ENCODE measurements at places on chromosomes 2 and 18.

- DNase-seq = no peak
These were observed 104.5 kb downstream of the ZEB2 start for GRCh38 chr2:144415386-144415785.

DNA sequence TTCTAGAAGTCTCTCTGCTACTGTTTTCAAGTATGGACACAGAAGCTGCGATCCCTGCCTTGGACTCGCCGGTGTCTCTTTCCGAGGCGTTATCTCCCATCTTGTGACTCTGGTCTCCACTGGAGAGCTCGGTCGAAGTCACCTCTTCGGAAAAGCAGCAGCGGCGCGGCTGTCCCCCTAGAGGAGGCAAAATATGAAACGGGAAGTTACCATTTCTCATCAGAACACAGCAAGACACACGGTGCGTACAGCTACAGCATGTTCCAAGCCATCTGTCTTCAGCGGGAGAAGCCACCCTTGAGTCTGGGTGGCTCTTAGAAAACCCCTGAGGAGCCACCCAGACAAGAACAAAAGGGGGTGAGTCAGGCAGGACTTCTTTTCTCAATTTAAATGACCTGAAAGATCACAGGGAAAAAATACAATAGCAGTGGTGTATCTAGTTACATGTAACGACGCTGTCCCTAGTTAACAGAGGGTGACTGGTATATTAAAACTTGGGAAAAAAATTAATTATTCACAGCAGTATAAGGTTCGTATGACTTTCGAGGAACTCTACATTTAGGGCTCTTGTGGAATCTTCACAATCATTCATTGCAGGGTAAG lies 114.8 kb downstream of the ZNF516 start:
- DNase-seq = no peak

DNA sequence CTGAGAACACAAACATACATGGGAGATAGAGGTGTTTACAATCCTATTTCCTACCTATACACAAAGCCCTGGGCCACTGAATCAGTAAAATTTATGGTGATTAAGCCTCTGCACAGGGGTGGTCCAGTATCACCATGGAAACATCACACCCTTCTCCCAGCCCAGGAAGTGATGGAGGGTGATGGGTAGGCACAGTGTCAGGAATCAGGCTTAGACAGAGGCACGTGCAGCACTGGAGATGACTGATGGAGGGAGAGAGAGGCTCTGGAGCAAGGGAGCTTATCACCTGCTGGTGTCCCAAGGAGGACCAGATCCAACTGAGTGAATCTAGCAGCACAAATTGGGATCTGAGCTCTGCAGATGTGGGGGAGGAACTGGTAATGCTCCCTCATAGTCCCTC lies 117.2 kb downstream of the RPIA start:
- no peak for DNase-seq

- no peak for DNase-seq
These were observed 6.2 kb upstream of the CNTNAP5 start for GRCh38 chr2:124018890-124019289.

GRCh38 chr18:9417073-9417851 lies 58.1 kb upstream of the RALBP1 start:
- no peak for DNase-seq

- DNase-seq = no peak
These were observed 36.8 kb upstream of the PLEKHM3 start for GRCh38 chr2:208062113-208062512.

GRCh38 chr2:48900321-48901014 lies 144.9 kb upstream of the LHCGR start:
- no peak for DNase-seq

DNA sequence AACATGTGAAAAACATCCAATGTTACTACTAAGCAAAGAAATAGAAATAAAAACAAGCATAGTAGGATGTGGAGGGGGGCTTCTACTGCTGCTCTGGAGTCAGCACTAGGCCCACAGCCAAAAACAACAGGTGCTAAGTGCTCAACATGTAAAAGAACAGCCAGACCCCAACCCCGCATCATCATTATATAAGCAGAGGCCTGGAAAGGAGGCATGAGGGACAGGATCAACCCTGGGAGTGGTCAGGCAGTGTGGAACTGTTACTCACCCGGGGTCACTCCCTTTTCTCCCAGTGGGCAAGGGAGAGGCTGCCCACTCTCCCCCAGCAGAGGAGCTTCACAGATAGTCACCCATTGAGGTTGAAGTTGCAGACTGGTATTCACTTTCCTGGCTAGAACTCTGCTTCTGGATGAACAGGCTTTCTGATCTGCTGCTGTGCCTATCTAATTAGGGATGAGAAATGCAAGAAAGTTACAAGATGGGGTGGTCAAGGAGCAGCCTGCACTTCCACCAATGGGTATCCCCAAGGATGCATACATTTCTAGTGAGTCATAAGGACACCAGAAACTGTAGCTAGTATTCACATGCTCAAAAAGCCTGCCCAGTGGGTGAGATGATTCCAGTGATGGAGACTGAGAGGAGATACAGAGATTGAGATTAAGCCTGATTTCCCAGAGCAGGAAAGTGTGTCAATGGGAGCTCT lies 480.1 kb upstream of the TCF4 start:
- DNase-seq = no peak

DNA sequence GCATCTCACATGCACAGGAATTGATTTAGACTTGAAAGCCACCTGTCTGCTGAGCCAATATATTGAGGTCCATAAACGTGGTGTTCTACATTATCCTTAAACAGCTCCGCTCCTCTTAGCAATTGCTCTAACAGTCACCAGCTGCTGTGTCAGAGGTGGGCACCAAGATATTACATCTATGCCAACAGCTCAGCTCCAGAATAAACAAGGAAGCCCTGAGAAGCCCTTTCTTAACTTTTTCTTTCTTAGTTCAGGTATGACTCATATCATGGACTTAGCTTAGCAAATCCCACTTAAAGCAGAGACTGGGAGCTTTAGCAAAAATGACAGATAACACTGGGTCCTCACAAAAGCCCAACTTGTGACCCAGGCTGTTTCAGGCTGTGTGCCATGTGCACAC lies 436.6 kb downstream of the IRS1 start:
- DNase-seq = no peak

DNA sequence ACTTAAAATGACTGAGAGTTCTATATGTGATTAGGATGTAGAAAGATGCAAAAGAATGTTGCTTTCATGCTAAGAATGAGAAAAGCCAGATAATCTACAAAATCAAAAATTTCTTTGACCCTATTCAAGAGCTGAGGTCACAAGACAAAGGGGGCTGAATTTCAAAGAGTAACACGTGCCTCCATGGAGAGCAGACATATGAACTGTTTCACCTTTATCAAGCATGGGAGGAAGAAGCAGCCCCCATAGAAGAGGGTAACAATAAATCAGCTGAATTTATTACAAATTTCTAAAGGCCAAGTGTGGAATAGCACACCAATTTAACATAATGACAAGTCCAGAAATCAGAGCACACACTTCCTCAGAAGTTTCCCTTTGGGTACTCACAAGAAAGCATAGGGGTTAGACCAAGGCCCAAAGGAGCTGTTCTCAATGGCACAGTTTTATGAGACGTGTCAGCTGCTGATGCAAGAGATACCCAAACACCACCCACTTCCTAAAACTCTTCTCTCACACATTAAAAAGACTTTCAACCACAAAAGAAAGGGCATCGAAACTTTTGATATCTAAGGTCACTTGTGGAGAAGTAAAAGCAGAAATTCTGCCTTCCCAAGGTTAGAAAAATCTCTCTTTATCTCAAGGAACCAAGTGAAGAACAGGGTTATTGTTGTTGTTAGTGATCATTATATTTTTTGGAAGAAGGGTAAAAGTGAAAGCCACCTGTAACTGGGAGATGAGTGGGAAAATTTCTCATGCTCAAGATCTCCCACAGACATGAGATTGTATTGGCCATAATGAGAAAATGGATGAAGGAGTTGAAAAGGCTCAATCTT lies 950.1 kb downstream of the TRIB2 start:
- DNase-seq = no peak

DNA sequence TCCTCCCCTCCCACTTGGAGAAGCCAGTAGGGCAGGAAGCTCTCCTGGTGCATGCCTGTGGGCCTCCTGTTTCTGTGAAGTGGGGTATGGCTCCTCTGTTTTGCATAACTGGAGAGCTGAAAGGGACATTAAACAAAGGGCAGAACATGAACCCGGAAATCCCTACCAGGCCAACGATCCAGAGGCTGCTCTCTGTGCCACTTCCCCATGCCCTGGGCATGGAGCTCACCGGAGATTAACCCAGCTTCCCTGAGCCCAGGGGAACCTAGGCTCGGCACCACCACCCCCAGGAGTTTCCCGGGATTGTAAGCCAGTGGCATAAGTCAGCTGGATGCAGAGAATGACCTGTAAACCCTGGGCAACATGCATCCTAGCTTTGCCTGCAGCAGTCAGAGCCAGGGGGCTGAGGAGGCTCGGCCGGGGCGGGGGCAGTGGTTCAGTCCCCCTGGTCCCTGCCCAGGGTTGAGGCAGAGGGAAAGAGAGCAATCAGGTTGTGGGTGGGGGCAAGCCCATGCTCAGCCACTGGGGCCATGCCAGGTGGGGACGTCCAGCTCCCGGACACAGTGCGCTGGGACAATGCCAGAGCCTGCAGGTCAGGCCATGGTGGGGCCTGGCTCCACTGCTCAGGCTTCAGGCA lies 49.5 kb downstream of the TIMM21 start:
- no peak for DNase-seq

- peak; percentile 60 for DNase-seq
These were observed 40.4 kb downstream of the TMEM18 start for GRCh38 chr2:636641-637405.
